ENCODE measurements at places on chromosomes 3 and 15.

GRCh38 chr15:38593524-38593923 is 28.9 kb upstream of the RASGRP1 start:
- DNase-seq, result no peak

DNA sequence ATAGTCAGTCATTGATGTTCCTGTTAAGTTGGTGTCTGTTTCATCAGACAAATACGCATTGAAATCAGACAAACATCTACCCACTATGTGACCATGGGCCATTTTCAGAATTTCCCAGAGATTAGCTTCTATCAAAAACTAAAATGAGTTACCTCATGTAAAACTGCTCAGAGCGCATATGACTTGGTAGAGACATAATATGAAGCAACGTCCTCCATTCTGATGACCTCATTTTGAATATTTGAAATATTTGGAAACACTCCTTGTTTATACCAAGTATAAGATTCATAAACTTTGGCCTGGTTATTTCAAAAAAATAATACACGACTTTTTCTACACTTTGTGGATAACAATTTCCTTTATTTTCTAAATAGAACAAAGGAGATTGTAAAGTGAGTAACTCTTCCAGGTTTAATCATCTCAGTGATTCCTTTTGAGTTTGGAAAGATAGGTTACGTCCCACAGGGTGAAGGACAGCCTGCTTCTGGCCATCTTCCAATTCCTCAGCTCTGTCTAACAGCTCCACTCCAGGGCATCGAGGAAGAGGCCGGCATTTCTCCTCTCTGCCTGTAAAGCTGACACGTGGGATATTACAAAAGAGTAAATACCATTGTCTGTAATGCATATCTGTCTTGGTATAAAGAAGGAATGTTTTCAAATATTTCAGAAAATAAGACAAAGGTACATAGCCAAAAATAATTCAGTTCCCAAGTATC is 122.6 kb downstream of the CADM2 start:
- no peak for DNase-seq

DNA sequence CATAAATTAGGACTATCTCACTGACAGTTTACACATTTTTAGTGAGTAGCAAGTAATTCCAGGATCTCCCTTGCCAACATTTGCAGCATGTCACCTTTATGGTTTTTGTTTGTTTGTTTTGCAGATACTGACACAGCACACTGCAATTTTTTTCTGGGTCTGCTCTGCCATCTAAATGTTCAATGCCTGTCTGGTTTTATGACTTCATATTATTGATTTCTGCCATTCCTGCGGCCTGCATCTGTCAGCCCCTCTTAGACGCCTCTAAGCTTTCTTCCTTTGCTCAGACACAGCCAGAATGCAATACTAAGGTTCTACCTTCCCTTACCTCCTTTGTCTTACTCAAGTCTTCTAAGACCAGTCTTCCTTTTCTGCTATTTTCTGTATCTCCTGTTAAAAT is 321.2 kb upstream of the AZI2 start:
- no peak for DNase-seq

- DNase-seq, result no peak
Observed at GRCh38 chr3:82641701-82642100, 880.3 kb upstream of the GBE1 start.

- no peak for DNase-seq
Observed at GRCh38 chr3:147400111-147400510, 6.2 kb downstream of the ZIC4 start.

GRCh38 chr3:41234823-41235721 is 35.8 kb downstream of the CTNNB1 start:
- no peak for DNase-seq

- no peak for DNase-seq
Observed at GRCh38 chr3:72816862-72817355, 31.3 kb downstream of the SHQ1 start.

DNA sequence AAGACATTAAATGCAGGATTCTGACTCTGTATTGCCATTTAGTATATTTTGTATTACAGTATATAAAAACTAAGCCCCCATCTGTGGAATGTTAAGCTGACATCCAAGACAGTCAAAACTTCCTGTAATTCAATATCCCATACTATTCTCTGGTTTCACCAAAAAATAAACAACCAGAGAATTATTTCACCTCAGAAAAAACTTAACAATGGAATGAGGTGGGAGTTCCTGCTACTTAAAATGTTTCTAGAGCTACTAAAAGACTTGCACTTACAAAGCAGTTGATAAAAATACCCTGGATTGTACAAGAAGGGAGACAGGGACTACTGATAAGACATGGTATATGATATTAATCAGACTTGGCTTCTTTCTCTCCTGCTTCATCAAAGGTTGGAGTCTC is 8.3 kb downstream of the ARL13B start:
- no peak for DNase-seq

DNA sequence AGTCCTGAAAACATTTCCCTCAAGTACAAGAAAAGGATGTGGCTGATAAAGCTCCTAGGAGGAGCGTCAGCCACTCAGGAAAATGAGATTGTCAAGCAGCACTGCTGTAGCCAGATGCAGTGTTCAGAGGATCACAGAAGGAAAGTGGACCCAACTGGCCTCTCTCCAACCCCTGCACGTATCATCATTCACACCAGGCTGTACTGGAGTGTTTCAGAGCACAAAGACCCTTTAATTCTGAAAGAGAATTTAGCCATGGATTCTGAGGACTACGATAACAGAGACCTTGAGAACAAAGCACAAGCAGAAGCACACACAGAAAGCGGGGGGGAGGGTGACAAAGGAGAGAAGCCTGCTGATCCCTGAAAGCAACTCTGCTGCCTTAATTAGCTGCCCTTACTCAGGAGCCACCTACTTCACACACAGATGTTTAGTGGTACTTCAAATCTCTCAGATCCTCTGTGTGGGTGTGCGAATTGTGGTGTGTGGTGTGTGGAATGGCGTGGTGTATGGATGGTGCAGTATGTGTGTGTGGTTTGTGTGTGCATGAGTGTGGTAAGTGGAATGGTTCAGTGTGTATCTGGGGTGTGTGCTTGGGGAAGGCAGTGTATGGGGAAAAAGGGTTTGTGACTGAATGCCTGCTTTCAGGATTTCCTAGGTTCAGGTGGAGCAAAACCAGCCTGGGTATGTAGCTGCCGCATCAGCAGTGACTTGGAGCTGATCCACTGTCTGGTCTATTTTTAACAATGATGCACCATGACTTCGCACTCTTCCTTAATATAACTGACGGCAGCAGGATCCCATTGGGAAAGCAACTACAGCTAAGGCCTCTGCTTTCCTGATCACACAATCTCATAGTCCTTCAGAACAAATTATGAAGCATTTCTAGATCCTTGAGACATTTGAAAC is 192.5 kb downstream of the RSL24D1 start:
- DNase-seq, result no peak

- DNase-seq, result peak; percentile 95
Observed at GRCh38 chr15:92831655-92832328, 68.3 kb upstream of the CHD2 start.
